Caki2 (cell line): ENCODE measurements at places on chromosomes 7 and 10. TPM values are rescaled to one million over a fixed set of nuclear protein-coding genes. Genes with fewer than 3 reads are reported as not detected.

The IFIT2 gene
- total RNA-seq = 5.9 and 7.9 TPM in 2 replicates

The VWC2 gene
- total RNA-seq = not detected in 2 replicates

GRCh38 chr10:1216574-1217236 lies 160.5 kb downstream of the WDR37 start:
- DNase-seq = no peak

The ADCY1 gene
- 0.32 TPM in 1 of 2 replicates, not detected in the other for total RNA-seq

DNA sequence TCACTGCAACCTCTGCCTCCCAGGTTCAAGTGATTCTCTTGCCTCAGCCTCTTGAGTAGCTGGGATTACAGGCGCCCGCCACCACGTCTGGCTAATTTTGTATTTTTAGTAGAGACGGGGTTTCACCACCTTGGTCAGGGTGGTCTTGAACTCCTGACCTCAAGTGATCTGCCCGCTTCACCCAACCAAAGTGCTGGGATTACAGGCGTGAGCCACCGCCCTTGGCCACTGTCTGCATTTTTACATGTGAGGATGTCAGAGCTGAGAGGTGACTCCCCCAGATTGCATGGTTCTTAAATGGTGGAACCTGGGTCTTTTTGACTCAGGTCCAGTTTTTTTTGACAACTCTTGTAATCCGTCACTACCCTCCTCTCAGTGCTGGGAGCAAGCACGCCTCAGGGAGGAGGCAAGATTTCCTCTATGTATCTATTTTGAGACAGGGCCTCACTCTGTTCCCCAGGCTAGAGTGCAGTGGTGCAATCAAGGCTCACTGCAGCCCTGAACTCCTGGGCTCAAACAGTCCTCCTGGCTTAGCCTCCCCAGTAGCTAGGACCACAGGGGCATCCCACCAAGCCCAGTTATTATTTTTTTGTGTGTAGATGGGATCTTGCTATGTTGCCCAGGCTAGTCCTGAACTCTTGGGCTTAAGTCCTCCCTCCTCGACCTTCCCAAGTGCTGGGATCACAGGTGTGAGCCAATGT lies 1.2 kb upstream of the SRRT start:
- DNase-seq = no peak

The ANKRD7 gene
- total RNA-seq = 1.9 and 4.0 TPM in 2 replicates
